ENCODE measurements at places on chromosomes 5 and 9. TPM values are rescaled to one million over a fixed set of nuclear protein-coding genes. Genes with fewer than 3 reads are reported as not detected.

- no peaks in the 10 kb centered on the region for H3K27me3 ChIP-seq
- H3K4me1 ChIP-seq = no peaks in the 10 kb centered on the region
- no peaks in the 10 kb centered on the region for H3K36me3 ChIP-seq
- H3K4me3 ChIP-seq = no peak overlapping the region
- DNase-seq = no peak
Measured at GRCh38 chr9:109977521-109977920, 197.5 kb downstream of the PALM2AKAP2 start.

DNA sequence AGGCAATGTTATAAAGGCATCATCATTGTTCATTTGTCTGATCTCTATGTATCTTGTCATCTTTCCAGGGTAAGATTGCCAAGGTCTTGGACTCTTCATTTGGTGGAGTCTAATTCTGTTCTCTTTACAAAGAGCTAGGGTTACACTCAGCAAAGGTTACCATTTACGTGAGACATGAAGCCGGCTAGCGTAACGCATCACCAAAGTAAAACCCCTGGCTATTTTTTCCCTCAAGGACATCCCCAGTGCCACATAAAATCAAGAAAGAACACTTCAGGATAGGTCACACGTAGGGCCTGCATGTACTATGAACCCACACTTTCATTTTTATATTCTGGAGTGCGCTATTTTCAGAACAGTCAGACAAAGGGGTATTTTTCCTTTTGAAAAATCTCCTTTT is 20.0 kb upstream of the MYOT start:
- H3K4me1 ChIP-seq = peaks cover 12% of the 10 kb centered on the region
- no peaks in the 10 kb centered on the region for H3K27me3 ChIP-seq
- no peak overlapping the region for H3K4me3 ChIP-seq
- H3K27ac ChIP-seq = no peak overlapping the region

GRCh38 chr5:76339919-76340318 is 63.2 kb upstream of the IQGAP2 start:
- peaks cover 6% of the 10 kb centered on the region for H3K4me1 ChIP-seq
- DNase-seq = no peak
- no peak overlapping the region for H3K27ac ChIP-seq

- no peak for DNase-seq
- H3K27ac ChIP-seq = peak overlapping the region; percentile 91
- no peak overlapping the region for H3K4me3 ChIP-seq
- H3K4me1 ChIP-seq = peaks cover 30% of the 10 kb centered on the region
- no peaks in the 10 kb centered on the region for H3K27me3 ChIP-seq
Measured at GRCh38 chr5:891117-891836, 1.3 kb downstream of the BRD9 start.

GRCh38 chr5:149432911-149433401 is 53.9 kb upstream of the IL17B start:
- H3K27me3 ChIP-seq = no peaks in the 10 kb centered on the region
- DNase-seq = no peak
- no peaks in the 10 kb centered on the region for H3K36me3 ChIP-seq
- H3K4me1 ChIP-seq = no peaks in the 10 kb centered on the region
- H3K4me3 ChIP-seq = no peak overlapping the region

ADAMTSL2 gene
- total RNA-seq = 22.7 TPM

DNA sequence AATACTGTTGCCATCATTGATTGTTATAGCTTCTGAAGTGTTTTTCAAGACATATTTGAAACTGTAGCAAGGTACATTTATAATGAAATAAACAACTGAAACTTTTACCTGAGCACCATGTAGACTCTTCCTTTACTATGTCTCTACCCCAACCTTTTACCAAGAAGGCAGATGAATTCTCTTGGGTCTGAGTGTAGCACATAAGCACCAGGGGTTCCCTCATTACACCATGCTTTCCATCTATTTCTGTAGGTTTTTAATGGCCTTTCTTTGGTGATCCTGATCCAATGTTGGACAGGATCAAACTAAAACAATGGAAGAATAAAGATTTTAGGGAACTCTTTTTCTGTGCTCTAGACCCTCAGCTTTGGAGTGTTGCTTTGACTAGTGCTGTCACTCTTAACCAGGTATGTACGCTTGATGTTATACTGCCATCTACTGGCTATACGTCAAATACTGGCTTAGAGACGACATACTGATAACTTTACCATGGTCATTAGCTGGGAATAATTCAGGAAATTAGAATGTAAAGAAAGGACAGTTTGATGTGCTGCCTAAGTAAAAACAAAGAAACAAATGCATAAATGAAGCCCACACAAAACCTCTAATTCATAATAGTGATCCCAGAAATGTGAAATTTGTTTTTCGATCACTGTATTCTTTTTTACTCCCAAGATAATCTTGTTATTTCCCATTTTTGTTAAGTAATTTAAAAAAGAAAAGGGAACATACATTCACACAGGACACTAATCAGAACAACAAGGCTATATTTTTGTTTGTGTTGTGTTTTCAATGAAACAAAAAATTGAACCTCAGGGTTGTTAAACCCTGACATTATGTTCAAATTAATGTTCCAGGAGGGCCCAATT is 30.7 kb downstream of the IFNW1 start:
- no peaks in the 10 kb centered on the region for H3K27me3 ChIP-seq
- H3K4me1 ChIP-seq = no peaks in the 10 kb centered on the region
- H3K27ac ChIP-seq = no peak overlapping the region
- H3K36me3 ChIP-seq = no peaks in the 10 kb centered on the region
- DNase-seq = peak; percentile 62

OXCT1 gene
- total RNA-seq = 41.2 TPM

GRCh38 chr9:131068076-131068816 is 28.1 kb upstream of the AIF1L start:
- no peak for DNase-seq
- H3K4me1 ChIP-seq = no peaks in the 10 kb centered on the region
- H3K36me3 ChIP-seq = no peaks in the 10 kb centered on the region
- H3K27ac ChIP-seq = no peak overlapping the region
- H3K27me3 ChIP-seq = no peaks in the 10 kb centered on the region

DNA sequence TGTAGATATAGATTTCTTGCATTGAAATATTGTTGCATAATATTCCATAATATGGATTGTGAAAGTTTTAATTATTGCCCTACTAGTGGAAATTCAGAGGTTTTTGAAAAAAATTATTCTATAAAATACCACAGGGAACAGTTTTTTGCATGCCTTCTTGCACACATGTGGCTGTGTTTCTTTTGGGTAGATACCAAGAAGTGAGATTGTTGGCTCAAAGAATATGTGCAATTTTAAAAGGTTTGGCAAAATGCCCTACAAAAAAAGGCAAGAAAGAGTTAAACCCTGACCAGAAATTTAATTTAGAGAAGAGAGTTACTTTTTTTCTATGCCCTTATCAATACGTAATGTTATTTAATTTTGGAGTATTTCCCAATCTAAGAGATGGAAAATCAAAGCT is 270.8 kb upstream of the DAPK1 start:
- DNase-seq = no peak
- H3K27ac ChIP-seq = no peak overlapping the region
- H3K4me1 ChIP-seq = no peaks in the 10 kb centered on the region
- H3K36me3 ChIP-seq = no peaks in the 10 kb centered on the region
- no peaks in the 10 kb centered on the region for H3K27me3 ChIP-seq

DNA sequence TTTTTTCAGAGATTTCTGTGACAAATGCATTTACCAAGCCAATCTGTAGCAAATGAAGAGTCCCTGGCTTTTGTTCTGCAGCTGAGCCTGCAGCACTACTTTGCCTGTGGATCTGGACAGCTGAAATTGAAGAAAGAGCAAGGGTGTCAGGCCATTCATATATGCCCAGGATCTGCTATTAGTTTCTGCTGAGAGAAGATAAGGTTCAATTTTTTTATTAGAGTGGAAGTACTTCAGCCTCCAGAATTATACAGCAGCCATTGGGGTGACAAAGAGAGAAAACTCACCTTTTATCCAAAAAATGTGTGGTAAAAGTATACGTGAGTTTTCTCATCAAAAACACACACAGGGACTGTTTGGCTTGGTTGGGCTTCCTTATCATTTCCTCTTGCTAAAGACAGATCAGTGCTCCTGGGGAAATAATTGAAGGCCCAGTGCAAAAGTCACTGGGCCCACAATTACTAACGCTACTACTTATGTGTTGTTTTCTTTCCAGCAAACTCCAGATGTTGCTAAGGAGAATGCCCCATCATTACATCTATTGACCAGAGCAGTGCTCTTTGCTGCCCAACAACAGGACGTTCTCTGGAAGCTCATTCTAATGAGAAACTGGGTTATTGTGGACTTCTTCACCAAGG is 138.6 kb downstream of the CEMIP2 start:
- H3K36me3 ChIP-seq = no peaks in the 10 kb centered on the region
- no peak overlapping the region for H3K27ac ChIP-seq
- H3K27me3 ChIP-seq = no peaks in the 10 kb centered on the region
- DNase-seq = no peak
- no peak overlapping the region for H3K4me3 ChIP-seq
